ENCODE measurements at places on chromosomes 3 and 15. TPM values are rescaled to one million over a fixed set of nuclear protein-coding genes. Genes with fewer than 3 reads are reported as not detected.

DNA sequence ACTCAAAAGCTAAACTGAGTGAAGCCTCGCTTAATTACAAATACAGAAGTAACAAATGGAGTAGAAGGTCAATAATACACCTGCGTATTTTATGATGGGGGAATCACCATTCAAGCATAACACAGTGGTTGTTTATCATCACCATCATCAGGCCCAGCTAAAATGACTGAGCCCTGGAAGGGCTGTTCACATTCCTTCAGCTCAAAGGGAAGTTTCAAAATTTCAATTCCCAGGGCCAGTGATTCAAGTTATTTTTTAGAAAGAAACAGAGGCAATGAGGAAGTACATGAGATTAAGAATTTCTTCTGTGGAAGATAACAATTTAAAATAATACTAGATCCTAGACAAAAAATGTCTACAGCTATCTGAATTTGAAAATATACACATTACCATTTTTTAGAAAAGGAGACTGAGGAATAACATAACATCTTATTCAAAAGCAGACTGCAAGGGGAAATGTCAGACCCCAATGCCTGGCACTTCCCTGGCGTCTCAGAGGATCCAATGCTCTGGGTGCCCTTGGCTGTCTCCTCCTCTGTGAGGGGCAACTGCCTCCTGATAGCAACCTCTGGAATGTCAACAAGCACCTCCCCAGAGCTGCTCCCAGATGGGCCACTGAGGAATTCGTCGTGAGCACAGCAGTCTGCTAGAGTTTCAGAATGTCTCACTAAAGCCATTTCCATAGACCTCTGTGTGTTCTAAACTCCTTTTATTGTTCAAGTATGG is 22.8 kb downstream of the EHD4 start:
- DNase-seq = peak; percentile 39

DNA sequence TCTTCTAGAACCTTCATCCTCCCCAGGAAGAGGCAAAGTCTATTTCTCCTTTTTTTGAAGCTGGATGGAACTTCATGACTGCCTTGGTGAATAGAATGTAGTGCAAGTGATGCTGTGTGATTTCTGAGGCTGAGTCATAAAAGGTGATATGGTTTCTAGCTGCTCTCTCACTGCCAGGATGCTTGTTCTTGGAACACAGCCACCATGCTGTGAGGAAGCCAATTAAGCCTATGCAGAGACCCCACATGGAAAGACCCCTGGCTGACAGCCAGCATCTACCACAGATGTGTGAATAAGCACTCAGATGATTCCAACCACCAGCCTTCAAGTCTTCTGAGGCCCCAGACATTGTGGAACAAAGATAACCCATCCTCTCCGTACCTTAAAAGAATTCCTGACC is 57.0 kb downstream of the ISL2 start:
- DNase-seq = peak; percentile 49

DNA sequence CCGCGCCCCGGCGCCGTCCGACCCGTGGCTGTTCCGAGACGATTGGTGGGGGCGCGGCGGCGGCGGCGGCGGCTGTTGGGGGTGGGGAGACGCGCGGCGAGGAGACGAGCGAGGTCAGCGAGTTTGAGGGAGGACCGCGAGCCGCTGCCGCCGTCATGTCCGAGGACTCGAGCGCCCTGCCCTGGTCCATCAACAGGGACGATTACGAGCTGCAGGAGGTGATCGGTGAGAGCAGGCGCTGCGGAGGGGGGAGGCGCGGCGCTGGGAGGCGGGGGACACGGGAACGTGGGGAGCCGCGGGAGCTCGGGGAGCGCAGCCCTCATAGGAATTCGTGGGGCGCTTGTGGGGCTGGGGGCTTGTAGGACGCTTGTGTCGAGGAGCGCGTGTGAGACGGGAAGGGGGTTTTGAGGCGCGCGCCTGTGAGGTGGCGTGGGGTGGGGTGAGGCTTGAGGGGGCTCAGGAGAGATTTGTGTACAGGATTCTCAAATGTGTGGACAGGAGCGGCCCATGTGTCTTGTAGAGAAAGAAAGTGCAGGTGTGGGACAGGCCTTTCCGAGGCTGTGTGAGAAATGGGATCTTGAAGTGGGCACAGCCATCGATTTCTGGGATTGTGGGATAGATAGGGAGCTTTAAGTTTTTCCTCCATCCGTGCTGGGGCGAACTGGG is 518 bp downstream of the OXSR1 start:
- no peak for DNase-seq

DNA sequence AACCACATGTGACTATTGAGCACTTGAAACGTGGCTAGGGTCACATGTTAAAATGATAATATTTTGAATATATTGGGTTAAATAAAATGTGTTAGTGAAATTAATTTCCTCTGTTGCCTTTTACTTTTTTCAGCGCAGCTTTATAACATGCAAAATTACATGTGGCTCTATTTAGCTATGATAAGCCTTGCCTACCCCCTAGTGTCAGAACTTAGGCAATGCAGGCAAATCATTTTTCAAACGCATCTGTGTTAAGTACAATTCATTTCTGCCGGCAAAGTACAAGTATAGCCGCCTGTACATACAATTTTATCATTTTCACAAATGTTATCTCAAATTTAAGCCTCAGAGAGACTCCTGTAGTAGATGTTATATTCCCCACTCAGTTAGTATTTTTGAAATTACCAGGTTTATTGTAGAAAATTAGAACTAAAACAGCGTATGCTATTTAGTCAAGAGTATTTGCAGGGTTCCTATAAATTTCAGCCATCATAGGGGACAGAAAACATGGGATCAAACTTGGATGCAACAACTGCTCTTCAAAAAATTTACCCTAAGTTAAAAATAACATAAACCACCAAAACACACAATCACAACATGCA is 56.1 kb downstream of the TAFA4 start:
- DNase-seq = peak; percentile 68

GRCh38 chr3:28726840-28727239 is 378.2 kb upstream of the AZI2 start:
- peak; percentile 65 for DNase-seq

GRCh38 chr3:113673593-113673992 is 22.8 kb downstream of the USF3 start:
- DNase-seq = no peak

DNA sequence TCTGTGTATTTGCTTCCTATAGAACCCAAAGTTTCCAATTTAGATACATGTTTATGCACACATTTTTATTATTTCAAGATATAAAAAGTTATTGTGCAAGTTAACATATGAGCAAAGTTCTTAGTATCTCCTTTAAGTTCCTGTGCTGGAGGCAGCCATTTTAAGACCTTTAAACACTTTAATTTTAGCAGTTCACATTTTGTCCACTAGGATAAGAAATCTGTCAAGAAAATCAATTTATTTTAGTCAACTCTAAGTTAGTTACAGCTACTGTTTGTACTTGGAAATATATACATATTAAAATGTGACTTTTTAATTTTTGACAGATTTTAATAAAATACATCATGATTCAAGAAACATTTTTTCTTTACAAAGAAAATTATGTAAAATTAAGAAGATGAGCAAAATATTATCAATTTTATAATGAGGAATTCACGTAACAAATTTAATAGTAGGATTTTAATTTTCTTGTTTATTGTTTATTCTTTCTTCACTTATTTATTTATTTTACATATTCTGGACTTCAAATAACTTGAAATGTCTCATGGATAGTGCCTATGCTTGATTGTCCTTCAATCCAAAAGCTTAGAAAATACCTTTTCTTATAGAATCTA is 402.6 kb upstream of the GBE1 start:
- no peak for DNase-seq

DNA sequence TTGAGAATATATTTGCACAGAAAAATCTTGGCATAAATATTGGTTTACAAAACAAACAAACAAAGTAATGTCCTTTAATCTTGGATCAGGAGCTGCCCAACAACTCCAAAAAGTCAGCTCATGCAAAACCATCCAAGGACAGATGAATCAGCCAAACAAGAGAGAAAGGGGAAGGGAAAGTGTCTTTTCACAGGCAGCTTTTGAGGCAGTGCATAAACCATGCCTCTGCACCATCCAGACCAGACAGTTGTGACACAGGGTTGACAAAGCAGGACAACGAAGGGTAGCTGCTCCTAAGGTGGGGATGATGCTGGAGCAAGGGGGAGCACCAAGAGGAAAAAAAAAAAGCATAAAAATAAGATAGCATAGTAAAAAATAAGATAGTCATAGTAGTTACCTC is 8.7 kb downstream of the CD86 start:
- no peak for DNase-seq

DNA sequence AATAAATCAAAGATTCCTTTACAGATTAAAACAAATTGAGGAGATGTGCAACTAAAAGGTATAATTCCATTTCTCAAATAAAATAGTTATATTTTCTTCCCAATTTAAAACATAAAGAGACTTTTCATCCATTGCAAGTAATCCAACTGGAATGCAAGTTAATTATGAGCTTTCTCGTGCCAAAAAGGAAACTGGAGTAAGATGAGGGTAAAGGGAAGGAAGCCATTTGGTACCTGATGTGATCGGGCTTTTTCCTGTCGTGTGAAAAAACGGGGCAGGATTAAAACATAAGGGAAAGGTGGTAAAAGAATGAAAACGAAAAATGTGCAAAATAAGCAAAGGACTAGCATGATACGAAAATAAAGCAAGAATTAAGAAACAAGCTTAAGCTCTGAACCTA is 41.8 kb upstream of the XXYLT1 start:
- no peak for DNase-seq

DNA sequence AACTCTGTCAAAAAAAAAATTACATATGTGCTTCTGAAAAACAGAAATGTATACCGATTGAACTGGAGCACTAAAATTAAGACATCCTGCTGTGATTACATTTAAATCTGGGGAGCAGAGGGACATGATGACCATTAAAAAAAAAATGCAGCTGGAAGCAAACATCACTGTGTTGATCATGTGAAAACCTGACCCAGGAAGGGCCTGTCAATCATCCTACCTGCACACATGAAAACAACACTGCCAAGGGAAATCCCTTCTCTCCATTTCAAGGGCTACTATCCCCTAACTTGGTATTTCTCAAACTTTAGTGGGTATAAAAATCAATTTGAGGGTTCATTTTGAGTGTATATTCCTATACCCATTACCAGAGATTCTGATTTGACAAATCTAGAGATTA is 719.9 kb upstream of the CBLB start:
- no peak for DNase-seq

Gene CCDC33
- total RNA-seq = 2.3 TPM

DNA sequence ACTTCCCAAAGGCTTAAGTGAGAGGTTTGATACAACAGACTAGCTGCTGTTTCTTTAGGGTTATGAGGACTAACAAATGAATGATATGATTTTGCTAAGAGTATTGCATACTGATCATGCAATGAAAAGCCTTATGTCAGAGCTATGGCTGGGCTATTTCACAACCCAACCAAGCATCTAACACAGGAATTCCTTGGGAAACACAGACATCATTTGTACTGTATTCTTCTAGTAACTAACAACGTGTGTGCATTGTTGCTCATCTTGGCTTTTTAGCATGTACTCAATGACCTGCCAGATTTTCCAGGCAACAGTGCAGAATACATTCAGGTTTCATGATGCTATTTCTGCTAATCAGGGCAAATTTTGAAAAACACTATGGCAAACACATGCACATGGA is 19.3 kb downstream of the PDZRN3 start:
- DNase-seq = no peak

GRCh38 chr3:184884359-184885017 is 72.5 kb downstream of the VPS8 start:
- DNase-seq = no peak

DNA sequence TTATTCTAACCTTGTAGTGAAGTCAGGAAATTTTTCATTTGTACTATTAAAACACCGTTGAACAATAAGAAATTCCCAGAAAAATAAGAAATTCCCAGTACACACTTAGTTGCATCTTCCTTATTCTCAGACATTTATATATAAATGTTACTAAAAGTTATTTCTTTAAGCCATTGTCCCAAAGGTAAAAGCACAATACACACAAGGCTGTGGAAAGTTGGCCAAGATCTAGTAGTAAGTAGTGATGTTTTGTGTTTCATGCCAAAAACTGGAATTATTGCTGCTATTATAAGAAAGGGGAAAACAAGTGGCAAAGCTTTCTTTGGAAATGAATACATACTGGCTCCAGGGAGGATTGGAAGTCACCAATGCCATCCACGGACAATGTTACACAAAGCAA is 802.5 kb upstream of the DPPA4 start:
- DNase-seq = no peak

Gene TRAK1
- 74.5 TPM for total RNA-seq

- DNase-seq = no peak
Observed at GRCh38 chr3:187167777-187168176, 28.5 kb upstream of the RPL39L start.

DNA sequence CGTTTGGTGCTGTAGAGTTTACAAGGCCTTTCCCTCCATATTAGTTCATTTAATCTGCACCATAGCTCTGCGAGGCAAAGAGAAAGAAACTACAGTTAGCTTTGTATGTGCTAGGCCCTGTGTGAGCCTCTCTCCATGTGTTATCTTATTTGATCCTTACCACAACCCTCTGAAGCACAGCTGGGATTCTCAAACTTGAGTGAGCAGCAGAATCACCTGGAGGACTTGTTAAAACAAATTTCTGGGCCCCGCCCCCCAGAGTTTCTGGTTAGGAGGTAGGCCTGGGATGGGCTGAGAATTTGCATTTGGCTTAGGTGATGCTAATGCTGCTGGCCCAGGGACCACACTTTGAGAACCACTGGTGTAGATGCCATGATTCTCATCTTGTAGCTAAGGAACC is 12.3 kb downstream of the CA12 start:
- no peak for DNase-seq

- peak; percentile 14 for DNase-seq
Observed at GRCh38 chr15:68640791-68641331, 62.1 kb downstream of the CORO2B start.

- DNase-seq = no peak
Observed at GRCh38 chr3:73427048-73427706, 197.6 kb downstream of the PDZRN3 start.

GRCh38 chr3:13700362-13700761 is 151.4 kb downstream of the FBLN2 start:
- no peak for DNase-seq

GRCh38 chr3:114615523-114616085 is 321.8 kb downstream of the TIGIT start:
- peak; percentile 19 for DNase-seq

Gene SLC4A7
- 21.5 TPM for total RNA-seq

Gene ITIH1
- not detected for total RNA-seq

Gene KBTBD12
- total RNA-seq = 0.14 TPM

DNA sequence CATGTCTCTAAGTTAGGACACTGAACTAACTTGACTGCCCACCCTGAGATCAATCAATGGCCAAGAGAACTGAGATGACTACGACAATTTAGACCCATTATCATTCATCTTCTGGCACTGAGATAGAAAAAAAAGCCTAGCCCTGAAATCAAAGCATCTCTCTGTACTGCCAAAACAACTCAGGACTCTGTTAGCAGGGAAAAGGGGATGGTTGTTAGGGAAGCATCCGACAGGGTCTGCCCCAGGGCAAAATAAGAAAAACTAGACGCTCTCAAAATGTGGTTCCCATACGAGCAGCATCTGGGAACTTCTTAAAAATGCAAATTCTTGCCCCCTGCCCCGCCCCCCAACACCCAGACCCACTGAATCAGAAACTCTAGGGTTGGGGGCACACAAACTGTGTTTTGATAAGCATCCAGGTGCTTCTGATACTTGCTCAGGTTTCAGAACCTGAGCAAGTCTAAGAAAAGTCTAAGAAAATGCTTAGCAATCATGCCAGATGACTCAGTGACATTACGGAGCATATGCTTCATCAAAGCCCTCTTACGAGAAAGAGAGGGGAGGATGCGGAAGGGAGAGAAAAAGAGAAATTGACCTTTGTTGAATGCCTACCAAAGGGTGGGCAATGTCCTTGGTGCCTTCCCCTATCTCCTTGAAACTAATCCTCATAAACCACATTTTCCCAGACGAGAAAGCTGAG is 172.8 kb upstream of the HES1 start:
- no peak for DNase-seq
